IMR-90 (cell line): ENCODE measurements at places on chromosomes 1 and 21. TPM values are rescaled to one million over a fixed set of nuclear protein-coding genes. Genes with fewer than 3 reads are reported as not detected.

DNA sequence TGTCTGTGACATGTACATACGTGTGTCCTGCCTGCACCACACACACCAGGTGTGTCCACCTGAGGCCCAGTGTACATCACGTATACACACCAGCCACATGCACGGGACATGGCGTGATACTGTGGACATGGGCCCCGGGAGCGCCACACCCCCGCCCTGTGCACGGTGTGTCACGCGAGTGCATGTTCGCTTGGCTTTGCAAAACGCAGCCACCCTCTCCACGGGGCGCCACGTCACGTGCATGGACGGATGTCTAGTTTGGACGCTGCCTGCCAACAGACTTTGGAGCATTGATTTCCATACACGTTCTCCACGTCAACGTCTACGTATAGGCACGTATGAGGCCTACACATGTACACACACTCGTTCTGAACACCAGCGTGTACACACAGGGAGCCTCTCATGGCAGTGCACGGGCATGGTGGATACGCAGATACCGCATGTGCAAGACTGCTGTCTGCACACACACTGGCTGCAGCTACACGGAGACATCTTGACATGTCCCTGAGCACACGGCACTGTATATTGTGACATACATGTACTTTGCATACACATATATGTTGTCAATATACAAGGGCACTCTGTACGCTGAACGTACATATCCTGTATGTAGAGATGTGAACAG is 2.7 kb downstream of the TMEM240 start:
- no peak overlapping the region for H3K27ac ChIP-seq
- no peak for DNase-seq
- no peaks in the 10 kb centered on the region for H3K27me3 ChIP-seq
- peaks cover 14% of the 10 kb centered on the region for H3K4me1 ChIP-seq

GRCh38 chr1:110235181-110235833 is 25.2 kb downstream of the KCNC4 start:
- peak overlapping the region; percentile 4; the same call in 1 of the 2 replicates for H3K27ac ChIP-seq
- no peak for DNase-seq
- H3K4me3 ChIP-seq, result no peak overlapping the region
- no peaks in the 10 kb centered on the region for H3K36me3 ChIP-seq
- H3K27me3 ChIP-seq, result peaks cover 7% of the 10 kb centered on the region

DNA sequence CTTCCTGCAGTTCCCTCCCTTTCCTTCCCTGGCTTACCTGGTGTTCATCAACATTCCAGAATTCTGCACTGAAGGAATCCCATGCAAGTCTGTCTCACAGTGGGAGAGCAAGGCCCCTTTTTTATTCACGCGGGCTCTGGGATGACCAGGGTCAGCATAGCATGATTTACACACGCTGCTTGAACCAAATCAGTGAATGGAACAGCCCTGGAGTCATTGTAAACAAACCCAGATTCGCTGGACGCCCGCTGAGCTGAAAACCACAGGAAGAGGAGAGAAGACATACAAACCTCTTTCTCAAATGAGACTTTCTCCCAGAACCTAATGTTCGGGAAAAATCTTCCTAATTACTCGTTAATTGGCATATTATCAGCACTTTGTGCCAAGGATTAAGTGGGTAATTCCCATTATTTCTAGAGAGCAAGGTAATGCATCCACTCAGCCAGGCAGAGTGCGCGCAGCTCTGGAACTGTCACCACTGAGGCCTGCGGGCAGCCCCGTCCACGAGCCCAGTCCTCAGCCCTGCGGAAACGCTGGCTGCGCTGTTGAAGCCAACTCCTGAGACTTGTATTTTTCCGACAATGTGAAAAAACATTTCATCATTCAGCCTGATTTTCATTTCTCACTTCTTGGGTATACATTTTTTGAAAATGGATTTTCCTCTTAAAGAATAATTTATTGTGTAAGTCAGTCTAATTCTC is 140.0 kb downstream of the ETS2 start:
- no peak overlapping the region for H3K4me3 ChIP-seq
- no peaks in the 10 kb centered on the region for H3K36me3 ChIP-seq
- H3K4me1 ChIP-seq, result peaks cover 12% of the 10 kb centered on the region
- H3K27me3 ChIP-seq, result no peaks in the 10 kb centered on the region
- no peak overlapping the region for H3K27ac ChIP-seq

- H3K4me1 ChIP-seq, result peaks cover 5% of the 10 kb centered on the region; the same call in 1 of the 2 replicates
- peaks cover 13% of the 10 kb centered on the region for H3K36me3 ChIP-seq
- no peak overlapping the region for H3K27ac ChIP-seq
- no peaks in the 10 kb centered on the region for H3K27me3 ChIP-seq
Measured at GRCh38 chr21:25967901-25968438, 202.6 kb downstream of the APP start.

DNA sequence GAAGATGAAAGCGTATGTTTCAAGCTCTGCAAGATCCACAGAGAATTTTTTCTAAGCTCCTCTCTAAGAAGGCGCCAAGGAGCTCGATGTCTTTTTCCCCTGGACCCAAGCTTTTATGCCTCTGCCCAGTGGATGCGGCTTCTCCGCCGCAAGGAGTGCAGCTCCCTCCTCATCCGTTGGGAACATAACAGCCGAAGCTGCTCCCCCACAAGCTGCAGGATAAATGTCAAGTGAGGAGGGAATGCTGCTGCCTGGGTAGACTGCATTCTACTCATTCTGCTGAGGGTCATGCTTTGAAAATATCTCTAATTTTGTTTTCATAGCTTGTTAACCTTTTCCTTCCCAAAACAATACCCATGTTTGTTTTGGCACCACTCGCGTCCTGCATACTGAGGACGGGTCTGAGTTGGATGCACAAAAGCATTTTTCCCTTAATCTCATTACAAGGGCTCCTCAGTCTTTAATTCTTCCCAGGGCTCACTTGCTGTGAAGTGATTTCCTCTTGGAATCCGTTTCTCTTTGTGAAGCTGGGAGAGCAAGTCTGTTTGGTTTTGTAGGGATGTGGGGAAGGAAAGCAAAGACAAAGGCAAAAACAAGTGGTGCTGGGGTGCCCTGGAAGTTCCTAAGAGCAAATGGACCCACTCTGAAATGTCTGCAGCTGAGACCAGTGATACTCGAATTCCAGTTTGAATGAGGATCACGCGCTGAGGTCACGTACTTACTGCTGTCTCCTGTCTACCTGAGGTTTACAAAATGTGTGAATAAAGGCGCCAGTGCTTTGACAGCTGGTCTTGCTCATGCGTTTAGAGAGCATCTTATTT is 134.0 kb upstream of the IRF2BP2 start:
- DNase-seq, result peak; percentile 24
- no peaks in the 10 kb centered on the region for H3K36me3 ChIP-seq
- H3K27ac ChIP-seq, result peak overlapping the region; percentile 49; the same call in 1 of the 2 replicates
- H3K27me3 ChIP-seq, result no peaks in the 10 kb centered on the region
- no peak overlapping the region for H3K4me3 ChIP-seq

GRCh38 chr1:182861994-182862393 is 22.8 kb downstream of the DHX9 start:
- H3K4me3 ChIP-seq, result no peak overlapping the region
- H3K27ac ChIP-seq, result no peak overlapping the region
- DNase-seq, result peak; percentile 88
- peaks cover 54% of the 10 kb centered on the region for H3K36me3 ChIP-seq

DNA sequence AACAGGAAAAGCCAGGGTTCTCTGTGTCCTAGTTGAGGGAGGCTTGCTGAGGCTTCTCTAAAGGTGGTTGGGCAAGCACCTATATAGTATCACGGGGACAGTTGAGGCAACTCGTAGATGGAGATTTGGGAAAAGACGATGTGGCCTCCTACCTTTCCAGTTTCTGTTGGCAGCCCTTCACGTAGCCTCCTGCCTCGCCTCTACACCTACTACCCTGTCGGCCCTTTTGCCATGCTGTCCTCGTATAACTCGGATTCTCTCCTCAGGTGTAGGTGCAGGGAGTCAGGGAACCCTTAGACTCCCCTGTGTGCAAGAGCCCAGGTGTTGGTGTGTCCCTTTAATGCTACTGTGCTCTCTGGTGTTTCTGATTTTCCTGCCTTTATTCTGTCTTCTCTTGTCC is 10.3 kb downstream of the ZNF692 start:
- DNase-seq, result no peak
- no peak overlapping the region for H3K4me3 ChIP-seq
- no peaks in the 10 kb centered on the region for H3K4me1 ChIP-seq

DNA sequence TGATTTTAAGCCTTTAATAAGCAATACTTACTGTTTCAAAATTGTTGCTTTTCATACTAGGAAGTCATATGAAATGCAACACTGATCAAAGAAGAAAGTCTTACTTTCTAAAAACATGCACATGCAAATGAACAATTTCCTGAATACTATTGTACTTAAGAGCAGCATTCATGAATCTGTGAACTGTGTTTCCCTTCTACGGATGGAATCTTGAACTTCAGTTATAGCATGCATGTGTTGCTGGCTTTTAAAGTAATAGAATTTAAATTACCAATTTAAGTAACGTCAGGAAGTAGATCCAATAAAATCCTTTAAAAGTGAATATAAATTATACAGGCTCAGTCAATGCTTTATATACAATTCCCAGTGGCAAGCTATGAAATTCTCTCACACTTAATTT is 348.9 kb downstream of the KCNT2 start:
- no peak for DNase-seq
- H3K36me3 ChIP-seq, result no peaks in the 10 kb centered on the region
- no peaks in the 10 kb centered on the region for H3K27me3 ChIP-seq

GRCh38 chr1:89262643-89263042 is 10.0 kb downstream of the GBP5 start:
- no peaks in the 10 kb centered on the region for H3K36me3 ChIP-seq
- H3K27me3 ChIP-seq, result no peaks in the 10 kb centered on the region
- no peak overlapping the region for H3K4me3 ChIP-seq

DNA sequence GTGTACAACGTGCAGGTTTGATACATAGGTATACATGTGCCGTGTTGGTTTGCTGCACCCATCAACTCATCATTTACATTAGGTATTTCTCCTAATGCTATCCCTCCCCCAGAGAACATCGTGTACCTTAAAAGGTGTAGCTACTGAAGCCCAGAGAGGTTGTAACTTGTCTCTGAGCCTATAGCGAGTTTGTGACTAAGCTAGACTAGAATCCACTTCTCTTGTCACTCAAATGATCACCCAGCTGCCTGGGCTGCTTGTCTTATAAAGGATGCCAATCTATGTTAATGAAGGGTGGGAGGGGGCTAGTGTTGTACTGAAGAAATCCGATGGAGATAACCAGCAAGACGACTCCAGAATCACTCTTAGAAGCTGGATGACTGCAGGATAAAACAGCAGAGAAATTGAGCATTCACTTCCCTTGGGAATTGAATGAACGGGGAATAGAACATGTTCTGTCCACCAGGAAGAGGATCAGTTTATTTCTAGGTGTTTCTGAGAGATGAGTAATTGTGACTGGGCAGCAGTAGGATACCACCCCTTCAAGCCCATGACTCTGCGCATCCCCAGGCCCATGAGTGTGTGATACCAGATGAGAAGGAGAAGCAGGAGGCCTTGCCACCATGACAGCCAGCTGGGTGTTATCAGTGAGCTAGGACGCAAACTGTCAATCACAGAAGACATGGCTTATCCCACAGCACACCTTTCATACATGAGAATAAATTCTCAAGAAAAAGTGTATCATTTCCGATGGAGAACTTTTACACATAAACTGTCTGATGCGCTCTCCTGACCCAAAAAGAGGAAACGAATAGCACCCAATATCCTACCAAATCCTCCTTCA is 390.4 kb downstream of the NTNG1 start:
- no peak overlapping the region for H3K27ac ChIP-seq
- no peak overlapping the region for H3K4me3 ChIP-seq
- H3K4me1 ChIP-seq, result no peaks in the 10 kb centered on the region
- no peaks in the 10 kb centered on the region for H3K36me3 ChIP-seq
- DNase-seq, result no peak

DNA sequence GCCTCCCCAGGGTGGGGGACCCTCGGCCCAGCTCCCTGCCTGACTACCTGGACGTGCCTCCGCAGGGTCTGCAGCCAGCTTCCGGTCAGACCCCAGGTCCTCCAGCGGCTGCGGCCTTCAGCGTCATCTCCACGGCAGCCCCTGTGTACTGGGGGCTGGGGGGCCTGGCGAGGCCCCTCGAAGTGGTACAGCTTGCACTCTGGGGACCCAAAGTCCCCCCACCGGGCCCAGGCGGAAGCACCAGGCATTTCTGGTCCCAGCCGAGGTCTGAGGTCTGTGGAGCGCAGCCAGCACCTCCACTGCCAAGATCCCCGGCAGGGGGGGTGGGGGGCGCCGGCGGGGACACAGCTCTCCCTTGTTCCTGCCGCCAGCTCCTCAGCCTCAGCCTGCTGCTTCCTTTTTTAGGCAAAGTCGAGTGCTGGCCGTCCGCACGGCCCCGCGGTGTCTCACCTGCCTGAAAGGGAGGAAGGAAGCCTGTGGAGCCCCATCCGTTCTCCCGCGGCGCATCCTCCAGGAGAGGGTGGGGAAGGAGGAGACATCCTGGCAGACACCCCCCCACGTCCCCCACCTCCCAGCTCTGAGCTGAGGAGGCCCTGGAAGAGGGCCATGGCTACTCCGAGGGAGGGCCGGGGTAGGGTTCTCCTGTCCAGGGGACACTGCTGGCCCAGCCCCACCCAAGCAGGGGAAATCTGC is 1.2 kb upstream of the VWA1 start:
- no peak overlapping the region for H3K27ac ChIP-seq
- peaks cover 25% of the 10 kb centered on the region for H3K4me1 ChIP-seq
- no peak overlapping the region for H3K4me3 ChIP-seq
- H3K27me3 ChIP-seq, result no peaks in the 10 kb centered on the region; the same call in 1 of the 2 replicates

DNA sequence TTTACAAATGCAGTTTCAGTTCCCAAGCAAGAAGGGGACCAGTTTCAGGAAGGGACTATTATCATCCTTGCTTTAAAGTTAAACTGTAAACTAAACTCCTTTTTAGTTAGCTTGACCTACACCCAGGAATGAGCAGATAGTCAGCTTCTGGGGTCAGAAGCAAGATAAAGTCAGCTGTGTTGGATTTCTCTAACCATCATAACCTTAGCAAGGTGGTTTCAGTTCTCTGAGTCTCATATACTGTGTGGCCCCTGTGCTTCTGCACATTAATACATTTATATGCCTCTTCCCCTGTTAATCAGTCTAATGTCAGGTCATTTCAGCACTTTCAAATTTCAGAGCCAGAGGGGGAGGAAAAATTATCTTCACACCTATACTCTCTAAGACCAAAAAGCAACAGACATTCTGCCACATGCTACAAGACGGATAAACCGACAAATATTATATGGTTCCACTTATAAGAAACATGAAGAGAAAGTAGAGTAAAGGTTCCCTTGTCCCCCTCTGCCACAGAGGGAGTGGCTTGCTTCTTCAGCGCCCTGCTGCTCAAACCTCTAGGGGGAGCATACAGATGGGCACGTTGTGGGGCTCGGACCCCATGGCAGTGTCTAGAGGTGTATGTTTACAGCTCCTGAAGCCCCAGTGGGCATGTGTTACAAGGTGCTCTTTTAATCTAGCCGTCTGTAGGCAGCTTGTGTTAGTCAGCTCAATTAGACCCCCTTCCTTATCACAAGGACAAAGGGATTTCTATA is 89.1 kb downstream of the SMYD3 start:
- H3K4me3 ChIP-seq, result no peak overlapping the region
- no peak for DNase-seq
- H3K4me1 ChIP-seq, result no peaks in the 10 kb centered on the region; the same call in 1 of the 2 replicates
- no peak overlapping the region for H3K27ac ChIP-seq
- H3K36me3 ChIP-seq, result no peaks in the 10 kb centered on the region
- no peaks in the 10 kb centered on the region for H3K27me3 ChIP-seq

Gene GBP6
- not detected in 2 replicates for total RNA-seq

Gene ZNF593OS
- not detected in 2 replicates for total RNA-seq

Gene HAO2
- total RNA-seq, result not detected in 2 replicates
